ENCODE measurements at places on chromosomes 12 and 14.

GRCh38 chr12:51726161-51726560, 122.4 kb downstream of the FIGNL2 start:
- no peak for DNase-seq

- no peak for DNase-seq
Observed at GRCh38 chr12:108833757-108834472, 23.5 kb downstream of the SSH1 start.

DNA sequence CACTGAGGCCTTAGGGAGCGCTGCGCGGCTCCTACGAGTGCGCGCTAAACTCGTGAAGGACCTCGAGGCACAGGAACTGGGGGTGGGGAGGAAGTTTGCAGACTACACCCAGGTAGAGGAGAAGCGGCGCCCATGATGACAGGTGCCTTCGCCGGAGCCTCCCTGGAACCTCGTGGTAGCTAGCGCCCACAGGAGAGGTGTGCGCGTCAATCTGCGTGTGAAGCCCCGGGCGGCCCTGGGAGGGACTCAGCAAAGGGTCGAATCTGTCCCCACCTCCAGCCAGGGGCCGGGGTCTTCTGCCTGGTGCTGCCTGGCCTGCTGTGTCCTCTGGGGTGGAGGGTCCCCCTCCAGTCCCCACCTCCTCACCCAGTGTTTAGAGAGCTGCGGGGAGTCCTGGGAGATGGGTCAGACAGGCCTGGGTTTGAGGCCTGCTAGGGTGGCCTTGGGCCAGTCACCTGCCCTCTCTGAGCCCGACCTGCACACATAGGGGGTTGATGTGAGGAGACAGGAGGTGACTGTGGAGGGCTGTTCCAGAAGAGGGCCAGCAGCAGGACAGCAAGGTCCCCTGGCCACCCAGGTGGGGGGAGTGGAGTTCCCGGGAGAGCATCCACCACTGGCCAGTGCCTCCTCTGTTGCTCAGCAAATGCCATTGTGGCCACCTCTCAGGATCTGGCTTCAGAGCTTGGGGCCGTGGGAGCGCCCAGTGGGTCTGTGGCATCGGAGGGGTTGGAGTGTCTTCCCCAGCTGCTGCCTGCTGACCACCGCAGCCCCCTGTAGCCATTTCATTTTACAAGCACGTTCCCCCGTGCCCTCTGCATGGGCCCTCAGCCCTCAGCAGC, 20.2 kb upstream of the KIF26A start:
- DNase-seq = no peak

- peak; percentile 31 for DNase-seq
Observed at GRCh38 chr12:120231316-120232011, 30.6 kb upstream of the RPLP0 start.

GRCh38 chr14:105314287-105315200, at the start of gene PACS2:
PACS2 (plus strand) TSS chr14:105314748; CDS start chr14:105314919, 171 bp downstream.
- peak; percentile 51 for DNase-seq

GRCh38 chr14:99626041-99626648, 18.8 kb upstream of the HHIPL1 start:
- DNase-seq = no peak

GRCh38 chr14:27938392-27938791, 828.2 kb upstream of the FOXG1 start:
- DNase-seq = no peak

GRCh38 chr14:41285186-41285748, 321.4 kb upstream of the LRFN5 start:
- DNase-seq = no peak

DNA sequence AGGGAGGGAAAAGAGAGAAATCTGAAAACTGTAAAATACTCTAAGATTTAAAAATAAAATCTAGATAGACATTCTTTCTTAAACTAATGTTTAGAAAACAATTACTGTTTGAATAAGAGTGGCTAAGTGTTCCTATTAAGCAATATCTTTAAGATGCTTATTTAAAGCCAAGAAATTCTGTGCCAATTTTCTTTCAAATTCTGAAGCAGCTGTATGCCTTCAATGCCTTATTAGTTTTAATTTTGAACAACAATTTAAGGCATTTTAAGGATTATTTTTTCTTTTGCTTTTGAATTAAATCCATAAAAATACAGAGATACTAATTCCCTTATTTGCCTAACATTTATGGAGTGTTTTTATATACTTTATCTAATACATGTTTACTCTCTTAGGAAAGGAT, 50.3 kb upstream of the KITLG start:
- no peak for DNase-seq

DNA sequence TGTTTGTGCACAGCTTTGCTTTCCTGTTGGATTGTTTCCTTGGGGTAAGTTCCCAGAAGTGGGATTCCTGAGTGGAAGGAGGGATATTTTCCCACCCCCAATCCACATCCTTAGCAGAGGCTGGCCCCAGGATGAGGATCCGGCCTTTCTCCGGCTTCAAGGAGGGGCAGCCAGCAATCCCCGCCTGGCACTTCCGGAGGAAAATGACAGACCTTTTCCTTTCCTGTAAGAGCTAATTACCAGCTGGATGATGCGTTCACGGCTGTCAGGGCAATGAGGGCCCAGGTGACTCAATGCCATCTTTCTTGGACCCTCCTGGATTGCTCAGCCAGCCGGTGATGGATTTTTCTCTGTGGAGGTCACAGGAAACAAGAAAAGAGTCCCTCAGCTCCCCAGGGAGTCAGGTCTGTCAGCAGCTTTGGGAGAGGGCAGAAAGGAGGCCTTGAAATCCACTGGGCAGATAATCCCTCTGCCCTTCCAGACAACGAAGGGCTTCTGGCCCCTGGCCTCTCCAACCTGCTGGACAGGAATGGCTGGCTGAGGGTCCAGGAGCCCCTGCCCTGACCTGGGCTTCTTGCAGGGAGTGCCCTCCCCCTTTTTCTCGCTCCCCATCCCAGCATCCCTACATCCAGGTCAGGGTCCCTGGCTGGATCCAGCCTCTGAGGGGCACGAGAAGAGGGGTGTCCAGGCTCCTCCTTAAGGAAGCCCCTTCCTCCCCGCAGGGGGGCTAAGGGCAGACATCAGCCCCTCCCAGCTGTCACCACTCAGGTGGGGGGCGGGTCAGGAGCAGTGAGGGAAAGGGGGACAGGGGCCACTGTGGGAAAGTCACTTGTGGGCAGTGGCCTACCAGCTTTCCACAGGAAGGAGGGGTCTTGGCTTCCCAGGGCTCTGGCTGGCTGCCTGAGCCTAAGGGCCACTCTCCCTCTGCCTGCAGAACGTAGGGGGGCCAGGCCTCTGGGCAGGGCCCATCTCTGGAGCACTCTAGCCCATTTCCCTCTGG, 16.1 kb upstream of the CCDC85C start:
- no peak for DNase-seq

- no peak for DNase-seq
Observed at GRCh38 chr12:46674129-46674528, 151.7 kb downstream of the SLC38A4 start.

DNA sequence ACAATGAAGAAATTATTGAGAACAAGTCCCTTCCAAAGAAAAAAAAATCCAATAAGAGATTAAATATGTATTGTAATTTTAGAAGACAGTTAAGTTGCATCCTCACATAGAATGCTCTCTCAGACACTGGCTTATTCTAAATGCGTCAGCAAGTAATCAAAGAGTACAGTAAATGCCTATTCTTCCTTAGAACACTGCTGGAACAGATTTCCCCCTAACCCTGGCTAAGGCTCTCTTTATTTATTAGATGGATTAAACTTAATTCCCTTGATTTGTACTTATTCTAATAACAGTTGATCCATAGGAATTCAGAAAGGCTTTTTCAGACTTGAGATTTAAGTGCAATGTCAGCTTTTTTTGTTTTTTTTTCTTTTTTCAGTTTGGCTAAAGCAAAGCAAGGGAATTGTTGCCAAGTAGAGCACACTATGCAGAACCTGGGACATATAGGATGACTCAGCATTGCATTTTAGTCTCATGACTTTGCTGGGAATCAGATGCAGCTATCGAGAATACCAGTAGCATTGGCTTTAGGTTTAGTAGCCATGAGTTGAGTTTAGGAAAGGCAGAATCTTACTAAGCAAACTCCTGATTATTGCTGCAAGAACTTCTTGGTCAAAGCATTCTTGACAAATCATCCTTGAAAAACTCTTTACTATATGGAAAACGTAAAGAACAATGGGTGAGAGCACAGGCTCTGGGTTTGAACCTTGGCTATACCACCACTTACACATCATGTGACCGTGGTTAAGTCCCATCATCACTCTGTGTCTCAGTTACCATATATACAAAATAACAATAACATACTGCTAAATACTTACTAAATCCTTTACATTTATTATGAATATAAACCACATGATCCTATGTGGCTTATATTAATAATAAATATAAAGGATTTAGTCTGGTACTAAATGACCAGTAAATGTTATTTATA, 26.7 kb downstream of the MED21 start:
- DNase-seq = no peak

- DNase-seq = no peak
Observed at GRCh38 chr14:55438066-55438683, 2.2 kb downstream of the TBPL2 start.

DNA sequence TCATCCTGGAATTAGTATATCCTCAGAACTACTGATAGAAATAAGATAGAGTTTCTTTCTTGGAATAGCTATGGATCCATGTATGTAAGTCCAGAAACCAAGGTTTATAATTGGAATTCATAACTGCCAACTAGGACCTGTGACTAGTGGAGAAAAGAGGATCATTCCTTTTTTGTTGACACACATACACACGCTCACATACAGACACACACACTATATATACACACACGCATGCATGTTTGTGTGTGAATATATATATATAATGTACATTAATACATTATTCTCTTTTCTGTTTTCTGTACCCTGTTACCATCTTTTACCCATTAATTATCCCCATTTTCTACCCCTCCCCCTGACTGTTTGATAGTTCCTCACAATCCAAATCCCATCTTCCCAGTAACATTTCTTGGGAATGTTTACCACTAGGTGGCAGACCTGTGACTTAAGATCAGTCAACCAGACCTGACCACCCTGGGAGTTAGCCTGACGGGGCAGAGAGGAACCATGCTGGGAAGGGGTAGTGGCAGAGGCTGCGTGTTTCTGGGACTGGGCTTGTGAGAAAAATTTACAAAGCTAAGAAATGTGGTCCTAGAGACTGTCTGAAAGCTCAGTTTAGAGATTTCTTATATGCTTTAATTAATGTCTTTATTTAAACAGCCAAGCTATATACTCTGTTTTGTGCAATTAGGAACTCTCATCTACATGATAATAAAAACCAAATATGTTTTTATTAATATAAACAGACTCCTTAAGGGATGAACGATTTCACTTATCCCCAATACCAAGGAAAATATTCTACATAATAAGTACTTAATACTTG, 308.0 kb downstream of the PPFIA2 start:
- no peak for DNase-seq

DNA sequence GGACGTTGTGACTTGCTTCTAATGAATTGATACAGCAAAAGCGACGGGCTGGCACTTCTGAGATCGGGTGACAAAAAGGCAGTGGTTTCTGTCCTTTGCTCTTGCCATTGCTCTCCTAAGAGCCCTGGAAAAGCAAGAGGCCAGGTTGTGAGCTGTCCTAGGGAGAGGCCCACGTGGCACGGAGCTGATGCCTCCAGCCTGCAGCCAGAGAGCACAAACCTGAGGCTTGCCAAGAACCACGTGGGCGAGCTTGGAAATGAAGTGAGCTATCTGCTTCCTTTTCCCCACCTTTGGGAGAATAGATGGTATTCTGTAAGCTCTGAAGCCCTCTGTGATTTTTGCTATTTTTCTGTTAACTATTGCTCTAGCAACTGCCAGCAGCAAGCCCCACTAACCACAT, 26.4 kb upstream of the NOS1 start:
- no peak for DNase-seq
